ENCODE measurements at places on chromosomes 7 and 10.
A peak's percentile ranks its signal among the peaks of the same experiment; 100 is the strongest.

DNA sequence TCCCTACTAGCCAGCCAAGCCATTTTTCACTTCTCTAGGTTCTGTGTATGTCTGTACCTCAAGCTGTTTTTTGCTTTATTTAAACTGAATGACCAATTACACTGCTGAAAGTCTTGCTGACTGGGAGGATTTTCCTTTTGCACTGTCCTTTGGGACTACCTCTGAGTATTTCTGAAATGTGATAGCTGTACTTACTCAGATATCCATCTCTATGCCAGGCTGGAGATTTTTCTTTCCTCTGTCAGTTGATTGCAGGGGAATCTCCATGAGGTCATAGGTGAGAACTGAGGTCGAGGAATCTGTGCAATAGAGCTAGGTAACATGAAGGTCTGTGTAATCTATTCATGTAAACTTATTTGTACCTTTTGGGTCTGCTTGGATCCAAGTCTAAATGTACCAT, 38.9 kb upstream of the ANKRD1 start:
- DNase-seq: no peak

GRCh38 chr10:34295142-34295548, 520.0 kb downstream of the PARD3 start:
- peak; percentile 94 for DNase-seq

GRCh38 chr10:80122746-80123145, 9.8 kb upstream of the PLAC9 start:
- peak; percentile 89 for DNase-seq

DNA sequence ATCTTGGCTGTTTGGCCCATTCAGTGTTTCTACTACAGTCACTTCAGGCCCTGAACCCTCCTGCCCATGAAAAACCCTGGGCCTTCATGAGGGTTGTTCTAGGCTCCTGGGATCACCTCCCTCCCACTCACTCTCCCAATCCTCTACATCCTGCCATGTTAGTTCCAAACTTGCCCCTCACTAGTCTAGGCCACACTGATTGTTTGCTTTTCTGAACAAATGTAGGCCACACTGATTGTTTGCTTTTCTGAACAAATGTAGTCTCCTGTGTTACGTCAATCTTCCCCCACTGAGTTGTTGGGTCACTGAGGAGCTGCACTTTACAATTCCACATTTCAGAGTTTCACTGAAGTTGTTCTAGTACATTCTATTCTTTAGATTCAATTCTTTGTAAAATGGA, 5.3 kb upstream of the ALDH18A1 start:
- DNase-seq: no peak

DNA sequence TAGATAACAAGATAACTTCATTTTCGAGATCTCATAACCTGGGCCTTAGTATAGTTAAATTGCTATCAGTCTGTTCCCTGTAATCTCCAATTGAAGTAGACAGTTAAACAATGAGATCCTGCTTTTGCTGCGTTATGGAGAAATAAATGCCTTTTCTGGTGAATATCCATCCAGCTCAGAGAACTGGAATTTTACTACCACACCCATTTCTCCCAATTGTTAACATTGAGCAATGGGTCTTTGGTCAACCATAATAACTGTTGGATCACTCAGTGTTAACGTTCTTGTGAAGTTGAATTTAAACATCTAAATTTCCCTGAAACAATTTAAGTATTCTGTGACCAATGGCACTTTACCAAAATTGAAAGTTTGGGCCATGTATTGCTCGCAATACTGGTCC, 3.0 kb downstream of the CALU start:
- DNase-seq: peak; percentile 70

- no peak for DNase-seq
Measured at GRCh38 chr10:35011771-35012191, 78.4 kb downstream of the CUL2 start.

GRCh38 chr10:43350156-43350555, 21.3 kb upstream of the FXYD4 start:
- DNase-seq: no peak

DNA sequence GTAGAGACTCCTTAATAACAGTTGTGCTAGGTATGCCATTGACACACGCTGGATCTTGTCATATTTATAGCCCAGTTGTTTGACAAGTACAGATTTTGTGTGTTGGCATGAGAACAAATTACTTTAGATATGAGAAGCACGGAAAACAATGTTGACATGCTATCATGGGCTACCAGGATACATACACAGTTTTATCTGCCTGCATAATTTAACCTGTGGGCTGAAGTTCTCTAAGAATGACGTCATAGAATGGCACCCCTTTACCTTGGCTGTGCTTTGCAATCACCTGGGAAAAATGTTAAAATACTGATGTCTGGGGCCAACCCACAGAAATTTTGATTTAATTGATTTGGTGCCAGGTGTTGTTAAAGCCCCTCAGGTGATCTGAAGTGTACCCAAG, 2.8 kb downstream of the PLA2G12B start:
- DNase-seq: no peak

DNA sequence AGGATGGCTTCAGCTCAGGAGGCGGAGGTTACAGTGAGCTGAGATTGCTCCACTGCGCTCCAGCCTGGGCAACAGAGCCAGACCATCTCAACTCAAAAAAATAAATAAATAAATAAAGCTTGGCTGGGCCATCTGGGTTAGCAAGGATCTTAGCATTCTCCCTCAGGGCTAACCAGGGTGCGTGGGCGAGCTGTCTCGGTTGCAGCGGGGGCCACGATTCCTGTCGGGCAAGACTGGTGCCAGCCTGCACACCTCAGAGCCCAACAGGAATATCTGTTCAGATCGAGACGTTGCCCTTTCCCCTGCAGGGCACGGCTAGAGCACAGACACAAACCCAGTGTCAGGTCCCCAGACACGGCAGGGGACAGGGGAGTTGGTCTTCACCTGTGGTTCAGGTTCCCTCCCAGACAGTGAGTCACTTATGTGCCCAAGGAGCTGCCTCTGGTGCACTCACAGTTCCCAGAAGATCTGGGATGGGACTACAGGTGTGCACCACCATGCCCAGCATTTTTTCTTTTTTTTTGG, 75.5 kb upstream of the GTF2I start:
- no peak for DNase-seq

- no peak for DNase-seq
Measured at GRCh38 chr10:359093-359492, 223.8 kb downstream of the ZMYND11 start.

GRCh38 chr10:48494073-48494472, 110.8 kb downstream of the ARHGAP22 start:
- DNase-seq: no peak

DNA sequence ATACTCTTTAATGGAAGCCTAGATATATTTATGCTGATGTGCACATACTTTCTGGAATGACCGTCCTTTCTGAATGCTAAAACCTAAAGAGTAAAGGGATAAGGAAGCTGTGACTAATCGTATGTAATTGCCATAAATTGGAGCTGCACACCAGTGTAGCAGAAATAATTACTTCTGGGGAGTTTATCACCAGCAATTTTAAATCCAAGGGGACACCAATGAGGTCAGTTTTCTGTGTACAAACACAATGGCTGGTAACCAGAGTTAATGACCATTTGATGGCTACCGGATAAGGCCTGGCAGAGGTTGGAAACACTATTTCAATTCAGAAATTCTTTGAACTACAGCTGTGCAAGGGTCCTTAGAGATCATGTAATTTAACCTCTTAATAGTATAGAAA, 670.1 kb downstream of the REEP3 start:
- DNase-seq: no peak

- DNase-seq: peak; percentile 14
Measured at GRCh38 chr7:8261711-8262695, at the start of gene ICA1. Gene ICA1 (minus strand): TSS chr7:8262167. CDS start chr7:8235926, 26,241 bp downstream.

DNA sequence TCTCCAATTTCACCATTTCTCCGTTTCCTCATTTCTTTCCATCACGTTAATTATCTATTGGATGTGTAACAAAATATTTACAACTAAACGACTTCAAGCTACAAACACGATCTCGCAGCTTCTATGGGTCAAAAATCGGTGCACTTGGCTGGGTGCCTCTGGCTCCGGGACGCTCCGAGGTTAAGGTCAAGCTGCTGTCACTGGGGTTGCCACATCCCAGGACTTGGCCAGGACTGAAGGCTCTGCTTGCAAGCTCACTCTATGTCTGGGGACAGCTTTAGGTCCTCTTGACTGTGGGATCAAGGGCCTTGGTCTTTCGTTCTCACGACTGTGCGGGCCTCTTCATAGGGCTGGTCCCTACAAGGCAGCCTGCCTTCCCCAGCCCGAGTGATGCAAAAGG, 159.7 kb downstream of the CCDC3 start:
- DNase-seq: no peak

GRCh38 chr10:5988336-5988920, 11.1 kb upstream of the IL15RA start:
- DNase-seq: no peak

DNA sequence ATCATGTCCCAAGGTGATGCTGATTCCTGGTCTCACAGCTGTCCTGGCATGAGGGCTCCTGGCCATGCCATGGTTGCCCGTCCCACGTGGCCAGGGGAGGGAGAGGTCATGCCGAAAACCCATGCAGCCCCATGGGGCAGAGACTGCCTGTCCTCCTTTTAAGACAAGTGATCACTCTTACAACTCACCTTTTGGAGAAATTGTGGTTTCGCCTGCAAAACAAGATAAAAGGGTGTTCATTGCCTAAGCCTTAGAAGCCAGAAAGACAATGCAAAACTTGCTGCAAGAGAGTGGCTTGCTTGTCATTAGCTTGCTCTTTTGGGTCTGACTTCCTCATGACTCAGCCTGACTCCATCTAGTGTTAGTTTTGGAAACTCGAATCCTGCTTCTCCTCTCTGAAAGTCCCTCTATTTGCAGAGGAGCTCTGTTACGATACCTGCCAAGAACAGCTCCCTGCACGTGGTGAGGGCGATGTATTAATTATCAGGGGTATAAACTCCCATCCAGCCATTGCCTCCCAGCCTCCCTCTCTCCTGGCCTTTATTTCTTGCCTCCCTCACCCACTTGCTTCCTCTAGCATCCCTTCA, 26.7 kb downstream of the TMEM273 start:
- DNase-seq: peak; percentile 72

- no peak for DNase-seq
Measured at GRCh38 chr10:103620891-103621782, 127.6 kb downstream of the NEURL1 start.

GRCh38 chr7:13731643-13732042, 257.8 kb downstream of the ETV1 start:
- peak; percentile 2 for DNase-seq

DNA sequence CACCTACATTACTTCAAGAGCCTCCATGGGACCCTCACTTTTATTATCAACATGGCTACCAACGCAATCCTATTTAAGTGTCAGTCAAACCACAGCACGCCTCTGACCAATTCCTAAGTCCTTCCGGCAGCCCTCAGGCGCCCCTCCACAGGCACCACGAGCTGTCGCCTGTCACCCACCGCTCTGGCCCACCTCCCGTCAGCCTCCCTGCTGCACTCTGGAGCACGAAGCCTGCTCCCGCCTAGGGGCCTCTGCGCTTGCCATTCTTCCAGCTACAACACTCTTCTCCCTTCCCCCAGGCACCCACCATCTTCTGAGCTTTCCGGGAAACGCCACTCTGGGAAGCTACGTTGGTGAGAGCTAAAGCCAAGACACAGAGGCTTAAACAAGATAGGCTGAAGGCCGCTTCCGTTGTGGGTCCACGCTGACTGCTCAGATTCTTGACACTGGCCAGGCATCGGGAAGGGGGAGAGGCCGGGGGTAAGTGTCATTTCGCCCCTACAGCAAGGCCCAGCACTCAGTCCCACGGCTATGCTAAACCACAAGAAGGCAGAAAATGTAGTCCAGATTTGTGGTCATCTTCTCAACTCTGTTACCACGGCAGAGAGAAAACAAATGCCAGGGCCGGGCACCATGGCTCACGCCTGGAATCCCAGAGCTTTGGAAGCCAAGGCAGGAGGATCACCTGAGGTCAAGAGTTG, 56.7 kb downstream of the GNA12 start:
- peak; percentile 33 for DNase-seq

DNA sequence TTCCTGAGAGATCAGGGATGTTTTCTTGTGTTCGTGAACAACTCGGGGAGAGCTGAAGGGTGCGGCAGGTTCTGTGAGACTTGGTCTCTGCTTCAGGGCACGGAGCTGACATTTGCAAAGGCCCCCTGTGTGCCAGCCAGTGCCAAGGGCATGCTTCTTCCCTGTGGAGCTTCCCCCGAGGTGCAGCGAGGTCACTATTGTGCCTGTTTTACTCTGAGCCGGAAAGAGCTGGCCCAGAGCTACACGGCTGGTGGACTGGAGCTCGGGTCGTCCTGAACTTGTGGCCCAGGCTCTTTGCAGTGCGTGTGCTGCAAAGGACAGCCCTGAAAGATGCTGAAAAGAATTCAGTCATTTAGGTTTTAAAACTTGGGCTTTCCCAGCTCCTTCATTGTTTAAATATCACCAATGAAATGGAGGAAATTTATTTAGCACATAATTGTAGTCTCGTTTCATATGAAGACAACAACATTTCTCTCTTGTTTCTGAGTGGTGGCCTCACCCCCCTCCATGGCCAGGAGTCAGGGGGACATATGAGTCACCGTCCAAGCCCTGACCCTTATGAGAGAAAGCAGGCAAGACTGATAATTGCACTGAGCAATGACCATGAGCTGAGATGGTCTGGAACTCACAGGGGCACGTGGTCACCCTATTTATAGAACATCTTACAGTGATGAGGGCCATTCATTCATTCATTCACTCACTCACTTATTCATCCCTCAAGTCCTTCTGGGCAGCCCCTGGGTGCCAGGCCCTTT, 102.6 kb downstream of the PTPRE start:
- no peak for DNase-seq

DNA sequence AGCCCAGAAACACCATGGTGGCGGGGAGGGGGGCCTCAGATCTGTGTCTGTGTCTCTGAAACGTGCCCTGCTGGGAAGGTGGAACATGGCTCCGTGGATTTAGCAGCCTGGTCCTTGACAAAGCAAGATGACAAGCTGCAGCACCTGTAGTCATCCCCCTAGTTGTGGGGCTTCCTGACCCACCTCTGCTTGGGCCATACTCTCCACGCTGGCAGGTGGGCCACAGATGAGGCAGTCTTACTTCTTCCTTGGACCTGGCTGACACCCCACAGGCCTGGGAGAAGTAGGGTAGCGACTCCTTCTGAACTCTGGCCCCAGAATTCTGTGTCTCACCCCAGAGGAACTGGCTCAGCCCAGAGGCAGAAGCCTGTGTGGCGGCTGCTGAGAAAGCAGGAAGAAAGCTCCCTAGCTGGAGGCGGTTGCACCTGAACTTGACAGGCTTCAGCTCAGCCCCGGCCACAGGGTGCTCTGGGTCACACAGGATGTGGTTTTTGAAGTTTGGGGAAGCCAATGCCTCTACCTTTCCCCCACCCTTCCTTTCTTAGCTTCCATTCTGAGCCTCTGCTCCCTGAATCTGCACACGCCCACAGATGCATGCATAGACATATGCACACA, 113.9 kb downstream of the ABLIM1 start:
- DNase-seq: no peak

DNA sequence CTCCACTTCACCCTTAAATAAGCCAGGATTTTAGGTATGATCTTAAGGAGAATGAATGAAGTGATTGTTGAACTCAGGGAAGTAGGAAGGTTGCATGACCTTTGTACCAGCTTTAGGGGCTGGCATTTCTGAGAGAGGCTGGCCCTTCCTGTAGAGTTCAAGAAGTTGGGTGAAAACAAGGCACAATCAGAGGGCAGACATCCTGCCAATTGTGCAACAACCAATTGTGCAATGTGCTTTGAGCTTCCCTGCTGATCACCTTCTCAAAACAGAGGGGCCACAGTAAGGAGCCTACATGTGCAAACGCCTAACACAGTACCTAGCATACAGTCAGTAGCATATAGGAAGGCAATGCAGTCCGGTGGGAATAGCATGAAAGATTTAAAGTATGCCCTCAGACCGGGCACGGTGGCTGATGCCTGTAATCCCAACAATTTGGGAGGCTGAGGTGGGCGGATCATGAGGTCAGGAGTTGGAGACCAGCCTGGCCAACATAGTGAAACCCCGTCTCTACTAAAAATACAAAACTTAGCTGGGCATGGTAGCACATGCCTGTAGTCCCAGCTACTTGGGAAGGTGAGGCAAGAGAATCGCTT, 5.4 kb downstream of the CPVL start:
- no peak for DNase-seq

Measured in fibroblast of skin of scalp (primary cell).